AG10803 (cell line): ENCODE measurements at places on chromosomes 12 and 14.

- DNase-seq, result peak; percentile 86
Measured at GRCh38 chr12:132162508-132163031, 18.3 kb downstream of the NOC4L start.

- peak; percentile 45 for DNase-seq
Measured at GRCh38 chr14:73058922-73059673, 764 bp downstream of the RBM25 start.

DNA sequence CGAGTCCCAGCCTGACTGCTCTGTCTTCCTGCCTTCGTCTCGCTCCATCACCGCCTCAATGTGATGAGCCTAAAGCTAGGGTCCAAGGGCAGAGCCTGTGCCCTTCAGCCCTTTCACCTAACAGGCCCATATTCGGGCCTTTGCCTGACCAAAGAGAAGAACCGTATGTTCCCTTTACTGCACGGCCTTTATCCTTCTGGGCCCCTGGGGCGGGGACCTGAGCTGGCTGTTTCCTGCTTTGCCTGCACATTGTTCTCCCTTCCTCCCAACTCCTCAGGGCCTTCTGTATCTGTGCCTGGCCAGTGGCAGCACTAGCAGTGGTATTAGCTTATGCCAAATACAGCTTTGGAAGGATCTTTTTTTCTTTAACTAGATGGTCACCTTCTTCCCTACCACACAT is 8.5 kb upstream of the MYL6B start:
- no peak for DNase-seq

DNA sequence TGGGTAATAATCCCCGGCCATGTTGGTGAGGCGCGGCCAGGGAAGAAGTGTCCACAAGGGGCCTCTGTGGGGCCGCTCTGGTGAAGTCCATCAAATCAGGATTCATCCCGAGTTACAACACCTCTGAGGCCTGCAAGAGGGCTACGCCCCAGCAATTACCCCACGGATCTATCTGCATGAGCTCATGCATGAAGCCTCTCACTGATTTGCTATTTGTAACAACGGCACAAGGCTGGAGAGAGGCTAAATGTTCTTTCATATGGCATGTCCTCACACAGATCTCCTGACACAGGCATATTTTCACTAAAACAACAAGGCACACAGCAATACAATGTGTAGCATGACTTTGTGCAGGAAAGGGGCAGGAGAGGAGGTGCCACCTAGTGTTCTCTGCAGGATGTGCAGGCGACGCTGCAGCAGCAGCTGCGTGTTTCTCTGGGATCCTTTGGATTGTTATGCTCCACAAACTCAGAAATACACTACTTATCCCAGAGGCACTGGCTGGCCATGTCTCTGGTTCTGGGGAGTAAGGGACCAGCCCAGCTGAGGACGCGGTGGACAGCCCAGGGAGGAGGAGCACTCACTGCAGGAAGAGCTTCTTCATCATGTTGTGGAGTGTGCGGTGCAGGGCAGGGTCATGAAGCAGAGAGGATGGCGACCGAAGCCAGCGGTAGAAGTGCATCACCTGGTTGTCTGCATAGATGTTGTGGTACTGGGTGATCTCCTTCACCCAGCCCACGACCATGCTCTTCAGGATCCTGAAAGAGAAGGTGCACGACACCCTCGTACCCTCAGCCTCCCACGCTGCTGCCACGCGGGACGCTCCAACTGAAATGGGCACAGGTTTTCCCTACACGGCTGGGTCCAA is 20.2 kb downstream of the P2RX2 start:
- peak; percentile 80 for DNase-seq

DNA sequence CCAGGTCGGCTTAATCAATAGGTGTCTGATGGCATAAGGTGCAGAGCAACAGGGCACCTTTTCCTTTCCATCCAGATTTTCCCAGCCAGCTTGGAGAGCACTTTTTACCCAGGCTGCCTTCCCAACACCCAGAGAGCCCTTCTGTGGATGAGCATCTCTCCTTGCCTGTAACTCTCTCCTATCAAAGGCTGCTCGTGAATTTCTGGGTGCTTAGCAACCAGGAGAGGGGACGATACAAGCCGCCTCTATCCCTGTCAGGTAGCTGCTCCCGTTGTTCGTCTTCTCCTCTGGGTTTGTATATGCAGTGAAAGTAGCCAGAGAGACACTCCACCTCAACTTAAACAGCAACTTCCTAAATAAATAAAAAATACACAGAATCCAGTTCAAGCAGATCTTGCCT is 124.2 kb downstream of the CACNA1C start:
- DNase-seq, result no peak

DNA sequence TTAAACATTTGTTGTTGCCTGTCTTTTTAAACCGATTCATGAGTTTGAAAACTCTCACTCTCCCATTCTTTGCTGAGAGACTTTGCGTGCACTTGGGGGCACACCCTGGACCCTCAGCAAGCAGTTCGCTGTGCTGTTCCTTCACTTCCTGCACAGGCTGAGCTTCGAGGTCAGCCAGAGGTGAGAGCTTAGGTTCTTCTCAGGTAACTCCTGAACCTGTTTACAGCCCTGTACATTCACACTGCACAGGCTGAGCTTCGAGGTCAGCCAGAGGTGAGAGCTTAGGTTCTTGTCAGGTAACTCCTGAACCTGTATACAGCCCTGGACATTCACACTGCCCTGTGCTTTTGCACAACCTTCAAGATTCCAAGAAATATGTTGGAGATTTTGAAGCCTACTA is 9.8 kb upstream of the CLECL1 start:
- DNase-seq, result no peak

- DNase-seq, result peak; percentile 73
Measured at GRCh38 chr12:48936379-48936979, 11.2 kb upstream of the FKBP11 start.

DNA sequence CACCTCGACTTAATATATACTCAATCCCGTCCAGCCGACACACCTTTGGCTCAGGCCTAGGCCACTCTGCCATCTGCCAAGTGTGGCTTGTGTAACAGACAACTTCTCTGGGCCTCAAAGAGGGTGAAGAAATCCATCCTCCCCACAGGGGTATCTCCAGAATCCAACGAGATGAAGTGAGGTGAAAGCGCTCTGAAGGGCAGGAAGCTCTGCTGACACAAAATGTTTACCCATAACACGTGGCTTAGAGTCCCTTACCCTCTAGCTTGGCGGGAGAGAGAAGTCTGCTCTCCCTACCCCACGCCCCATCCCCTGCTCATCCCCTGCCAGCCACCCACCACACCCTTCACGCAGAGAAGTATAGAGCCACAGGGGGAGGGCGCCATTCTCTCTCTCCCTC is 13.0 kb downstream of the ZBTB39 start:
- DNase-seq, result no peak

- no peak for DNase-seq
Measured at GRCh38 chr14:46769292-46769691, 117.7 kb upstream of the RPL10L start.

GRCh38 chr14:24143511-24143910 is 2.1 kb upstream of the EMC9 start:
- peak; percentile 36 for DNase-seq

DNA sequence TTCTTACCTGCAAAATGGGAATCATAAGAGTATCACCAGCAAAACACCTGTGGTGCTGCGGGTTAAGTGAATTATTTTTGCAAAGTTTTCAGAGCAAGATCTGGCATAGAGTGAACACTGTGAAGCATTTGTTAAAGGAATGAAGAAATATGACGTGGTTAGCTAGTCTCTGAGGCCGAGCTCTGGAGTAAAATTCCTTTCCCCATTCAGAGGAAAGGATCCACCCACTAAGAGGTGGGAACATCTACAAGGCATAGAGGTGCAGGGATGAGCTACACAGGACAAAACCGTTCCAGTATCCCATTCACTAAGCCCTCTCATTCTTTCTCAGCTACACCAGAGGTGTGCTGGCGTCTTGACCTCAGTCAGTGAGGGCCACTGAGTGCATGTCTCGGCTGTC is 48.5 kb downstream of the JAG2 start:
- DNase-seq, result no peak

GRCh38 chr12:114690267-114691135 is 6.5 kb upstream of the TBX3 start:
- no peak for DNase-seq

GRCh38 chr12:18966954-18967353 is 162.6 kb upstream of the PLEKHA5 start:
- DNase-seq, result no peak

DNA sequence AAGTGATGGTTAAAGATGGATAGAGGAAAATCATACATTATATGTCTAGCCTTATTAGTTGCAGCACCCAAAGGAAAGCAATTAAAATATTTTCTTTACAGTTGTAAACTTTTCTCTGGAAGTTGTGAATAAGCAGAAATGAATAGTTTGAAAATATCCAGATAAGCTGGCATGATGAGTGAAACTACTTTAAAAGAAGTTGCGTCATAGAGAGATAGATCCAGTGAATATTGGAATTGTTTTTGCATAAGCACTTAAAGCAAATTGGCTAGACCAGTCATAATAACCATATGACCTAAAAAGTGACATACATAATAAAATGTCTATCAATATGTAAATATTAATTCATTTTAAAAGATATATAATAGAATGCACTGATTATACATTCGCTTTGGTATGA is 132.1 kb downstream of the SOX5 start:
- no peak for DNase-seq

DNA sequence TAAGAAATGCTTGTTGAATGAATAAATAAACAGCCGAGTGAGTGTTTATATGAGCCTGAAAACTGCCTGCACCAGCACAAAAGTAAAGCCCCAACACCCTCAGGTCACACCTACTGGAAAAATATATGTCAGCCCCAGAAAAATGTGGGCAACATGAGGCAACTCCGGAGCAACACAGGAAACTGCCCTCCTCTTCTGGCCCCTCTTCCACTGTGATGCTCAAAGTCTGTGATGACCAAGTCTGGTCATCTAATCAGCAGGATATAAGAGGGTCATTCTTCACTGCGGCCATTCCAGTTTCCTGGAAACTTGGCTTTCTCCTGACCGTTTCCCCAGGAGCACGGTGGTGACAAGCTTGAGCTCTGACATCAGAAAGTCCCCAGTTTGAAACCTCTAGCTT is 159.6 kb upstream of the PZP start:
- peak; percentile 3 for DNase-seq

DNA sequence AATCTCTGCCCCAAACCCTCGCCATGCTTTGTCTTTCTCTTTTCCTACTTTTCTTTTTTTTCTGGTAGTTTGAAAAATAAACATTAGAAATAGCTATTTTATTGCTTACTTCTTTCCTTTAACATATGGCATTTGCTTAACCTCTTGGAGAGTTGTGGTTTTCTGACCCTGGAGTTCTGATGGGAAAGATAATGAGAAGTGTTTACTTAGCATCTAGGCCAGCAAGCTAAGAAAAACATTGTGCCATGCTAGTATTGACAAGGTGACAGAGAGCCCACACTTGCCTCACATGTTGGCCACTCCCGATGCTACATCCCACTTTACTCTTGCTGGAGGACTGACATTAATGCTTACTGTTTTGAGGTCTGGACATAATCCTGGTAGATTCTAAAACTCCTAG is 886.2 kb downstream of the DIO2 start:
- DNase-seq, result no peak
